ENCODE measurements at places on chromosomes 11 and 22. TPM values are rescaled to one million over a fixed set of nuclear protein-coding genes. Genes with fewer than 3 reads are reported as not detected.

DNA sequence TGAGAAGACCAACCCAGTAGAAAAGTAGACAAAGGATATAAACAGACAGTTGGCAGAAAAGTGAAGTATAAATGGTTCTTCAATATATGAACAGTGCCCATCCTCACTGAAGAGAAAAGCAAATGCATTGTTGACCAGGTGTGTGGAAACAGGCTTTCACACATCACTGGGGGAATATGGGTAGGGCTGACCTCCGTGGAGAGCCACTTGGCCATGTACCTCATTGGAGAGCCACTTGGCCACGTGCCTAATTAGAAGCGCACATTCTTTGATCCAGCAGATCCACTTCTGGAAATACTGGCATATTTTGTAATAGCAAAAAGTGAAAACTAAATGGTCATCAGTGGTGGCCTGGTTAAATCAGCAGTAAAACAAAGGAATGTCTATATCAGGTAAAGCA, 43.2 kb downstream of the PPP6R3 start:
- no peak for DNase-seq

- DNase-seq = no peak
These were observed 2.4 kb upstream of the OR8G1 start for GRCh38 chr11:124238512-124238911.

- peak; percentile 32 for DNase-seq
These were observed 438.9 kb downstream of the NTM start for GRCh38 chr11:131809203-131809918.

GRCh38 chr11:31815711-31816467, 4.8 kb upstream of the PAX6 start:
- no peak for DNase-seq

- DNase-seq = peak; percentile 83
These were observed 29.6 kb upstream of the SNX19 start for GRCh38 chr11:130945896-130946295.

DNA sequence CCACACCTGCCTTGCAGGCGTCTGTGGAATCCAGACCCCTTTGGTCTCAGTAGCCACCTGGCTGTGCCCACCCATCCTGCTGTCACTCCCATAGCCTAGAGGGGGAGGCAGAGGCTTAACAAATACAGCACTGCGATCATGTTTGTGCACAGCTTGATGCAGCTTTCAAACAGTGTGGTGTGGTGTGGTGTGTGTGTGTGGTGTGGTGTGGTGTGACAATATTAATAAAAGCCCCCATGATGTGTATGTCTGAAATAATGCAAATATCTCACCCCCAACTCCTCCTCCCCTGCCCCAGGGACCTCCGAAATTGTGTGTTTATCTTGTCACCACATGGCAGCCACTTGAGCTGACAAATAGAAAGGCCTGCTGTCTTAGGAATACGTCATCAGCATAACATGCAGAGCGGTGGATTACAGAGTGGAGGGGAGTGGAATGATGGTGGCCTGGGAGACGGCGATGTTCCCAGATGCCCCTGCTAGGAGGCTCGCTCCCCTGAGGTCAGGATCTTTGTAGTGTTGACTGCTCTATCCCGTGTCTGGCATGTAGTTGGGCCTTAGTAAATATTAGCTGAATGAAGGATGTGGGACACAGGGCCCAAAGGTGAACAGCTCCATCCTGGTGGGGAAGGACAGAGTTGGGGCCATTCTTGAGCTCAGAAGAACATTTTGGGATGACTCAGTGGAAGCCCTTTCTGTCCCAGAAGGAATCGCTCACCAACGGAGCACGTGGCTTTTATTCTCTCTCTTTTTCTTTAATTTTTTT, 2.8 kb downstream of the PDXP start:
- peak; percentile 73 for DNase-seq

DNA sequence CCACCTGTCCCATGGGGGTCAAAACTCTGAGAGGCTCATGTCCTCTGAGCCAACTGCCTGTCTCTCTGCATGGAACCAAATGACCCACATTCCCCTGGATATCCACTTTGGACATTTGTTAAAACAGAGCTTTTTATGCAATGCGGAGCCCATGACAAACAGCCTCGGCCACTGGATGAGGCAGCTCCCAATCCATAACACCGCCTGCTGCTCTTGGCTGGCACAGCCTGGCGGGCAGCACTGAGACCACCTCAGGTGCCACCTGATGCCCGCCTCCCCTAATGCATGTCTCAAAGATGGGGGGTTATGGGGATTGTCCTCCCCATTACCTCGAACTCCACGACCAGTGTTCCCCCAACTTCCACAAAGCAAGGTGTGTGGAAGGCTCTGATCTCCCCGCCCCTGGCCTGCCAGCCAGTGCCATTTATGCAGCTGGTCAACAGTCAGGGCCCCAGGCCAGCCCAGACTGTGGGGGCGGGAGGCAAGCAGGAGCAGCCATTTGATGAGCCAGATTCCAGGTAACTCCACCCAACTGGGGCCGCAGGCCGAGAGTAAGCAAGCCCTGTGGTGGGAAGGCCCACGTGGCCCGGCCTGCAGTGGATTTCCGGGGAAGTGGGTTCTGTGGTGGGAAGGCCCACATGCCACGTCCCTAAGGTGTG, 84.2 kb downstream of the PHF21B start:
- DNase-seq = no peak

DNA sequence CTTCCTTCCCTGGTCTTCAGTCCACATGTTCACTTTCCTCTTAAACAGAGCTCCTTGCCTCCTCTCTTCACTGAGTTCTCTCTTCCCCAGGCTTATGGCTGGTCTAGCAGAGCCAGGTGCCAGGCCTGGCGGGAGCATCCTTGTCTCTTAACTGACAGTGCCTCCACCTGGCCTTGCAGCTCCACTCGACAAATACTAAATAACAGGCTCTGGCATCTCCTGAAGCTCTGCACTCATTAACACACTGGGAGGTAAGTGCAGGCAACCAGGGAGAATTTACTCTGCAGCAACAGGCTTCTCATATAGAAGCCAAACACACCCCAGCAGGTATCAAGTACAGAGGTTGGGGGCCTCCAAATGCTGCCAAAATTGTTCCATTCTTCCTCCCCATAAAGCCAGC, 438.1 kb downstream of the SOX6 start:
- DNase-seq = no peak

DNA sequence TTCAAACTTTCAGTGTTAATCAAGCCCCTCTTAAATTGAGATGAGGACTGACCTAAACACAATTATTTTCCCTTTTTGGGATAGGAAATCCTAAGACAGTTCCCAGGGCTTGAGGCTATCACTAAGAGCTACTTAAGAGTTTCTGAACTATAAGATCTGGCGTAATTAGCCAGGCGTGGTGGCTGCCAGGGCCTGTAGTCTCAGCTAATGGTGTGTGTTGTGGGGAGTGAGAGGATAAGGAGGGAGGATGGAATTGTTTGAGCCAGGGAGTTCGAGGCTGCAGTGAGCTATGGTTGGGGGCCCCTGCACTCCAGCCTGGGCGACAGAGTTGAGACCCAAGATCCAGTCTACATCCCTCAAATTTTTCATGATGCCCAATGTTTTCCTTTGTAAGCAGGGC, 23.5 kb upstream of the EXPH5 start:
- no peak for DNase-seq

DNA sequence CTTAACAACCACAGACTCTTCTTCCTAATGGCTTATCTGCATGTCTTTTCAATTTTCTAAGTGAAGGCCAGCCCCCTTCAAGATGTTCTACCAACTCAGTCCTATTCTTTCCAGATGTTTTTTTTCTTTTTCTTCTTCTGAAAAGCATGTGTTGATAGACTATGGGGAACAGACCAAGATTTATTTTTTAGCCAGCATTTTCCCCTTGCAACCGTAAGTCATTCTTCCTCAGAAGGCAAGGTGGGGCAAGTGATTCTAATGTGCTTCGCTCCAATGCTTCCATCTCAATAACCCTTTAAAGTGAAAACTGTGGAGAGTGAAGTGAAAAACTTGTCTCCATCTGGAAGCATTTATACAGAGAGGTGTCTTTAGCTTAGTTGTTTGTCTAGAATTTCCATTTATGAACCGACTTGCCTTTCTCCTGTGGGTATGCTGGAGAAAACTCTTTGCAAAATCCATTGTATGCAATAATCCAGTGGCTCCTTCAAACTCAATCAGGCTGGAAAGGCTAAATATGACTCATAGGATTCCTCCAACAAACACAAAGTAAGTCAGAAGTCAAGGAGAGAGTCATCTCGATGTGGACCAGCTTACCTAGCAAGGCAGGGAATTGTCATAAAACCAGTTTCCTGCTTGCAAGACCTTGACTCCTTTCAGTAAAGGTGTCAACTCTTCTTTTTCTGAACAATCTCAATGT, 83.7 kb downstream of the MAML2 start:
- peak; percentile 77 for DNase-seq

DNA sequence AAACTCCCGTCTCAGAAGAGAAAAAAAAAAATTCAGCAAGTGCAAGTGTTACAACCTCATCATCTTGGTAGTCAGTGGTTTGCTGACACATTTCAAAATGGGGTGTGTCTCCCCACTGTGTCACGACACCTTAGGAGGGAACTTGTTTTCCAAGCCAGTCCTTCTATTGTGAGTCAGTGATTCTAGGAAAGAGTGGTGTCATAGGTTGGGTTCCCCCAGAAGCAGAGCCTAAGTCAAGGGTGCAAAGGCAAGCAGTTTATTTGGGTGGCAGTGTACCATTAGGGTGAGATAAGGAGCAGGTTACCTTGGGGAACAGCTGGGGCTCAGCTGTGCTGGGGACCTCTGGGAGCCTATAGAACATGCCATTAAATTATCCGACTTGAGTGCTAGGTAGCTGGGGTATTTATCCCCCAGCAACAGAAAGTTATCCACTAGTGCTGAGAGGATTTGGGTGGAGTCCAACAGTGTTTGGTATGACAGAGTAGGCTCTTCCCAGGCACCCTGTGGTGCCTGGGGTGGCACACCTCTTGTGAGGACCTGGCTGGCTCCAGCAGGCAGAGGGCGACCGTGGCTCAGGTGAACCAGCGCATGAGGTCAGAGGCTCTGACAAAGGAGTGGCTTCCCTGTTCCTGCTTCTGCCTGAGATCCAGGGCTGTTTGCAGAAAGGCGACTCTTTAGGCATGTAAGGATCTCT, 41.7 kb downstream of the KIAA1671 start:
- DNase-seq = peak; percentile 62

GRCh38 chr11:33383075-33383919, 126.1 kb downstream of the HIPK3 start:
- DNase-seq = no peak

DNA sequence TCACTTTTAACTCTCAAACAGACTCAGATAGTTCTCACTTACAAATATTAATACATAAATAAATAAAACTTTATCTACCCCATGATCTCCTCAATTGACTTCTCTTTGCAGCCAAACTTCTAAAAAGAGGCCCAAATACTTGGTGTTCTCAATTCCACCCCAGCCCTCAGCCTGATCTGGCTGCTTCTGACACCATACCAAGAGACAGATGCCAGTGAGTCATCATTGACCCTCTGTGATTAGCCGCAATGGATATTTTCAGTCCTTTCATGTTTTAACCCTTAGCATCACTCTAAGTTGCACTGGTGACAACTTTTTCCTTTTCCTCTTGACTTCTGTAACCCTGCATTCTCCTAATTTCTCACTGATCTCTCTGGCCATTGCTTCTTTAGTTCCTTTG, 184.1 kb upstream of the ARHGAP20 start:
- peak; percentile 86 for DNase-seq

GRCh38 chr11:112477152-112477551, 216.5 kb upstream of the PLET1 start:
- DNase-seq = no peak

DNA sequence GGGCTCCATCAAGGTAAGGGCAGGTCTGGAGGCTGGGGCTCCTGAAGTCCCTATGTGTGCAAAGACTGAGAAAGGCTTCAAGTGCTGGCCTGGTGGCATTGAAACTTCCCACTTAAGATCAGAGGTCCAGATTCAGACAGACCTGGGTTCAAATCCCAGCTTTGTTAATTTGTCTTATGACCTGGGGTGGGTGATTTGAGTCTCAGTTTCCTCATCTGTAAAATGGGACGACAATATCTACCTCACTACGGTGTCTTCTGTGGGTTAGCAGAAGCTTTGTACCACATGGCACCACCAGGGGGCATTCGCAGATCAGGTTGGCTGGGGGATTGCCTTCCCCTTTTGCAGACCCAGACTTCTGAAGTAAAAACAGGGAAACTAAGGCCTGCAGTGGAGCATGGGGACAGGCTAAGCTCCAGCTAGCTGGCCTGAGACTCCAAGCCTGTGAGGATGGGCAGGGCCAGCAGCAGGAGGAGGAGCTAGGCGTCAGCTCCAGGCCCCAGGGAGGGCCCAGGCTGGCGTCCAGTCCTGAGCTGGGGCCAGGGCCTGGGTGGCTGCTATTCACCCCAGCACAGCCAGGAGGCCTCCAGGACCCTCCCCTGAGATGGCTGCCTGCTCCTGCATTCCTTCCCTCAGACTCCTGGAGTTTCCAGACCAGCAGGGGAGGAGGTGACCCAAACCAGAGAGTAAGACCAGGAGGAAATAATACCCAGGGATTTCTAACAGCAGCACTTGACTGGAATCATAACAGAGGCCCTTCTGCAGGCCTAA, 1.5 kb downstream of the CASTOR1 start:
- peak; percentile 93 for DNase-seq

DNA sequence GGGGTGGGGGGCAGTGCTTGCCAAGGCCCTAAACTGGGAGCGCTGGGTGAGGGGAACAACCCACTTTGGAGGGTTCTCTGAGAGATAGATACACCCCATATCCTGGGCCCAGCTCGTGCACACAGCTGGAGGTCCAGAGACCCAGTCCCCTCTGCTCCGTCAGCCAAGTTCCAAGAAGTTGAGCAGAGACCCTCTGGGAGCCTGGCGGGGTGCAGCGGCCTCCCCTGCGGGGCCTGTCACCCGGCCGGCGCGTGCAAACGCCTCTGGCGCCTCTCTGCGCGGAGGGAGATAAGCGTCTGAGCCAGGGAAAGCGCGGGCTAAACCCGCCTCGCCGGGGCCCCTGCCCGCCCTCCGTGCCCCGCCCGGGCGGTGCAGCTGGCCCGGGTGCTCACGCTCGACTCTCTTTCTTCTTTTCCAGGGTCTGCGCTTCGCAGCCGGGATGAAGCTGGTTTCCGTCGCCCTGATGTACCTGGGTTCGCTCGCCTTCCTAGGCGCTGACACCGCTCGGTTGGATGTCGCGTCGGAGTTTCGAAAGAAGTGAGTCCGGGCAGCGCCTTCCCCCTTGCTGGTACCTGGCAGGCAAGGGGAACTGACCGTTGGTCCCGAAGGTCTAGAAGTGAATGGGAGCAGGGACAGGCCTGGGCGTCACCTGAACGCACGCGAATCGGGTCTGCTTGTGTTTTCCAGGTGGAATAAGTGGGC, 540 bp downstream of the ADM start:
- no peak for DNase-seq

DNA sequence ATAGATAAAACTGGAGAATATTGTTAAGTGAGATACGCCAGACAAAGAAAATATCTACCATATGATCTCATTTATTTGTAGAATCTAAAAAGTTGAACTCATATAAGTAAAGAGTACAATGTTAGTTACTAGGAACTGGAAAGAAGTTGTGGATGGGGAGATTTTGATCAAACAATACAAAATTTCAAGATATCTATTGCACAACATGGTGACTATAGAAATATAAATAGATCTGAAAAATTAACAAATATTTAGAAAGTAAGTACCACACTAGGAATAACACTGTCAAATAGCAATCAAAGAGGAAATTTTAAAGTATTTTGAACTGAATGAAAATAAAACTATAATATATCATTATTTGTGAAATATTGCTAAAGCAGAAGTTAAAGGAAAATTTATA, 437.2 kb downstream of the AASDHPPT start:
- DNase-seq = no peak

Gene TRAPPC4
- total RNA-seq = 79.9 TPM

Gene BTBD18
- not detected for total RNA-seq

Gene MIAT
- 0.72 TPM for total RNA-seq

Gene OR8G1
- not detected for total RNA-seq

Gene F2
- not detected for total RNA-seq

Gene MS4A8
- total RNA-seq = 0.49 TPM

Gene SSH3
- 11.7 TPM for total RNA-seq

Gene RAC2
- total RNA-seq = 14.4 TPM

Gene NPTXR
- 1.3 TPM for total RNA-seq

Data from fibroblast of the aortic adventitia (primary cell).